IgD-negative memory B cell (primary cell): ENCODE measurements at places on chromosomes 12 and 14. TPM values are rescaled to one million over a fixed set of nuclear protein-coding genes. Genes with fewer than 3 reads are reported as not detected.

CCNB1IP1 gene
- 17.6 TPM for polyA plus RNA-seq

LPAR5 gene
- 63.6 TPM for polyA plus RNA-seq

ZDHHC22 gene
- polyA plus RNA-seq, result not detected

ARHGEF40 gene
- polyA plus RNA-seq, result not detected

E2F7 gene
- not detected for polyA plus RNA-seq

SERPINA1 gene
- polyA plus RNA-seq, result 1.4 TPM

CCDC184 gene
- 0.31 TPM for polyA plus RNA-seq

RTN1 gene
- 0.24 TPM for polyA plus RNA-seq

BEGAIN gene
- polyA plus RNA-seq, result 0.91 TPM

CBLN3 gene
- 2.9 TPM for polyA plus RNA-seq
